ENCODE measurements at places on chromosomes 5 and 9.
A peak's percentile ranks its signal among the peaks of the same experiment; 100 is the strongest.

GRCh38 chr5:113376640-113377039 lies 58.1 kb downstream of the TSSK1B start:
- peak; percentile 14 for DNase-seq

DNA sequence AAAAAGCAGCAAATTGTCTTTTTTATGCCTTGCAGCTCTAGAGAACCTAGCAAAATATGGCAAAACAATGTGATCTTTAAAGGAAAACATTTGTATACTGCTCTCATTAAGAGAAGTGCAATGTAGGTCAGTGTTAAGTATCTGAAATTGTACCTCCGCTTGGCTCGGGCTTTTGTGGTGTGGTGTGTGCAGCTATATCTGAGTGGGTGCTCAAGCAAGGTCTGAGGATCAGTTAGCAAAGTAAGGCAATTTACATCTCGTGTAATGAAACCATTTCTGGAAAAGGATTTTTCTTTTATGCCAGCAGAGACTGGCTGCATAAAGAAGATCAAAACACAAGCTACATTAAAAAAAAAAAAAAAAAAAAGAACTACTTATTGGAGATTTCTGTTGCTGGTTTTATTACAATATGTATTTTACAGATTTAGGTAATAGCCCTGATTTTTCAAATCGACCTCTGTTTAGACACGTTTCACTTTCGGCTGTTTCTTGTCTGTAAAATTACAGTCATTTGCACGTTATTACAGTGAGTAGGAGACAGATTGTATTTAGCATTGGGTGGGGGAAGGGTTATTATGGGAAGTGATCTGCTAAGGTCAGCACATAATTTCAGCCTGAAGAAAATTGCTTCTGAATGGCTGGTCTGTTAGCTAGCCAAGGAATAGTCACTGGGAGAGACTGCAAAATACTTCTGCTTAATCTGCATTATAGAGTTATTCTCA lies 7.9 kb upstream of the ZNF608 start:
- DNase-seq = no peak

- no peak for DNase-seq
Measured at GRCh38 chr5:14299666-14300065, 156.5 kb downstream of the TRIO start.

DNA sequence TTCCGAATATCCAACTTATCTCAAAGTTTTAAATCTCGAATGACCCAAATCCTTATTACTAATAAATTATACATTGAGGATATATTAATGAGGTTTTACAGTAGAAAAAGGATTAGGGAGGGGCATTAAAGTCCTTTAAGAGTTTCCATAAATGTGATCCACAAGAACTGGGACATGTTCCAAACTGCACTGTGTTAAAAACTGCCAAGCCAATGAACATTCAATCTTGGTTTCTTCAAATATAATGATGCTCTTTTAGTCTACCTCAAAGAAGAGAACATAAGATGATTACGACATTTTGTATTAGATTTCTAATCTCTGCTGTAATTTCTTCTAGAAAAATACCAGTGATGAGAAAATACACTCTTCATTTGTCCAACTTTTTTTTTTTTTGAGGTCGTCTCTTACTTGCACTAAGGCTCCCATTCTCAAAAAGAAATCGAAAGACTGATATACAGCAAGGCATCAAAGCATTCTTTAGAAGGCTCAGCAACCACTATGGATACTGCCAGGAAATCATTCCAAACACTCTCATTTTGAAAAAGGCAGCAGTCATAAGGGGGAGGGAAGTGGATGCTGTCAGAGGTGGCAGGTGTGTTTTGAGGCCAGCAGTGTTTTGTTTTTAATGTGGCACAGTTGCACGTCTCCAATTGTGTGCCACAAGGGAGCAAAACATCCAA lies 1.7 kb downstream of the PTAR1 start:
- no peak for DNase-seq

GRCh38 chr9:110655754-110656641 lies 12.6 kb upstream of the MUSK start:
- DNase-seq = peak; percentile 20

DNA sequence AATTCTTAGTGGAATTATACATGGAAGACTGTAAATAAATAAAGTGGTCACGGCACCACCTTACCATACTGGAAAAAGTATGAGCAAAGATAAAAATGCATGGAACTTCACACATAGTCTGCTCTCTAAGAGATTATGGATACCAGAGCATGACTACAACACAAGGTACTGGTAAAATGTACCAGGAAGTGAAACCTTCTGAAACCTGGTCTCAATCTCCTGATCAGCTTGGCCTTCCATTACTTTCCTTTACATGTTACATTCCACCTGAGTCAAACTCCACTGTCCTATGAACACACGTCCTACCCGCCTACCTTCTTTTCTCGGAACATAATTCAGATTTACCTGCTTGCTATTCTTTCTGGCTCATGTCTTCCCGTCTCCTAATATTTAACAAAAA lies 15.9 kb downstream of the PTAR1 start:
- DNase-seq = no peak

- DNase-seq = no peak
Measured at GRCh38 chr9:94700445-94700844, 26.1 kb upstream of the AOPEP start.

GRCh38 chr5:175614861-175615260 lies 43.0 kb upstream of the HRH2 start:
- no peak for DNase-seq

GRCh38 chr9:79583952-79584654 lies 12.3 kb downstream of the TLE4 start:
- DNase-seq = no peak

DNA sequence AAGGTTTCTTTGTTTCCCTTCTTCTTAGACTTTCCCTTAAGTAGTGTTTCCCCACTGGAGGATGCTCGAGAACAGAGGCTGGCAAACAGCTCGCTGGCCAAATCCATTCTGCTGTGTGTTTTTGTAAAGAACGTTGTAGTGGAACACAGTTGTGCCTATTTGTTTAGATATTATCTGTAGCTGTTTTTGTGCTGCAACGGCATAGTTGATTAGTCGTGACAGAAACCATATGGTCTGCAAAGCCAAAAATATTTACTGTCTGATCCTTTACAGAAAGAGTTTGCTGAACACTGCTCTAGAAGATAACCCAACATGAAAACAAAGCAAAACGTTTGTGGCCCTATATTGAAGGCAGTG lies 47.0 kb upstream of the EGFLAM start:
- no peak for DNase-seq

DNA sequence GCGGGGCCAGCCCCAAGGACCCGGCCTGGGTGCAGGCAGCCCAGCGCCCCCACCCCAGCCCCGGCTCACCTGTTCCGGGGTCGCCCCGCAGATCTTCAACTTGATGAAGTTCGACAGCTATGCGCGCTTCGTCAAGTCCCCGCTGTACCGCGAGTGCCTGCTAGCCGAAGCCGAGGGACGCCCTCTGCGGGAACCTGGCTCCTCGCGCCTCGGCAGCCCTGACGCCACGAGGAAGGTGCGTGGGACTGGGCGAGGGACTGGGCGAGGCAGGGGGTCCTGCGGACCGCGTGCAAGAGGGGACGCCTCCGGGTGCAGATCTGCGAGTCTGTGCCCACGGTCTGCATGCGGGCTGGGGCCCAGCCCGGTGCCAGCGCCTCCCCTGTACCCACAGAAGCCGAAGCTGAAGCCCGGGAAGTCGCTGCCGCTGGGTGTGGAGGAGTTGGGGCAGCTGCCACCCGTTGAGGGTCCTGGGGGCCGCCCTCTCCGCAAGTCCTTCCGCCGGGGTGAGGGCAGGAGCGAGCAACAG lies 9.7 kb downstream of the RGS14 start:
- DNase-seq = no peak

DNA sequence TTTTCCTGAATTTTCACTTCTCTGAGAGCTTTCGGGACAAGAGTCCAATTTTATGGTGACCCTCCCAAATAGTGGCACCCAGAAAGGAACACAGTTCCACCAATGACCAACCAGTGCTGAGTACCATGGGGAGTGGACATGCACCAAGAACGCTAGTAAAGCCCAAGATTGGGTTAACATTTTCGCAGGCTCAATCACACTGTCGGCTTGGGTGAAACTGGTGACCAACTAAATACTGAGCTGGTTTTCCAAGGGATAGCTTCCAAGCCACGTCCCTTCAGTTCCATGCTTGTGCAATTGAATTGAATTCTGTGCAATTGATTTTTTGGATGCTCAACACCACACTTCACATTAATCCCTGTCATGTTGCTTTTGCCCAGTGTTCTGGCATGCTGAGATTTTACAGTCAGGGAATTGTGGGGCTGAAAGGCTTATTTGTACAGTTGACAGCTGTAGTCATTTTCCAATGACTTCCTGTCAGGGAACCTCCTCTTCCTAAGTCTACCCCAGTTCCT lies 37.6 kb upstream of the TRMT10B start:
- no peak for DNase-seq

DNA sequence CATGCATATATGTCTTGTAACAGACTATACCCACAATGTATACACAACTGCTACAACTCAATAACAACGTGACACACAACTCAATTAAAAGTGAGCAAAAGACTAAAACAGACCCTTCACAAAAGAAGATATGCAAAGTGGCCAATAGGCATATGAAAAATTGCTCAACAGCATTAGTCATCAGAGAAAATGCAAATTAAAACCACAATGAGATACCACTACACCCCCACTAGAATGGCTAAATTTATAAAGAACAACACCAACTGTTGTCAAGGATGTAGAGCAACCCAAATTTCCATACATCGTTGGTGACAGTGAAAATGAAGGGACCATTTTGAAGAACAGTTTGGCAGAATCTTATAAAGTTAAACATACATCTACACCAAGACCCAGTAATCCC lies 38.9 kb downstream of the GABRB2 start:
- DNase-seq = no peak

GRCh38 chr9:105069696-105070095 lies 141.7 kb upstream of the ABCA1 start:
- DNase-seq = no peak

DNA sequence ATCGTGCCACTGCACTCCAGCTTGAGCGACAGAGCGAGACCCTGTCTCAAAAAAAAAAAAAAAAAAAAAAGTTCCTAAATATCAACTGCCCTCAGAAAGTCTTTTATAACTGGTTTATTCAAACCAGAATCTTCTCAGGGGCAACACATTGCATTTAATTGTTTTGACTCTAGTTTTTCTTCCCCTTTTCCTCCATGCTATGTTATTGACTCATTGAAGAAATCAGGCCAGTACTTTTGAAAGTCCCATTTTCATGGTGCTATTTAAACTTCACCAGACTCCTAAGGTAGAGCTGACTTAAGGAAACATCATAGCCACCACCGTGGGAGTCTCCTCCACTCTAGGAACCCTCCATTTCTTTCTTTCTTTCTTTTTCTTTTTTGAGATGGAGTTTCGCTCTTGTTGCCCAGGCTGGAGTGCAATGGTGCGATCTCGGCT lies 83.1 kb upstream of the IL6ST start:
- no peak for DNase-seq

DNA sequence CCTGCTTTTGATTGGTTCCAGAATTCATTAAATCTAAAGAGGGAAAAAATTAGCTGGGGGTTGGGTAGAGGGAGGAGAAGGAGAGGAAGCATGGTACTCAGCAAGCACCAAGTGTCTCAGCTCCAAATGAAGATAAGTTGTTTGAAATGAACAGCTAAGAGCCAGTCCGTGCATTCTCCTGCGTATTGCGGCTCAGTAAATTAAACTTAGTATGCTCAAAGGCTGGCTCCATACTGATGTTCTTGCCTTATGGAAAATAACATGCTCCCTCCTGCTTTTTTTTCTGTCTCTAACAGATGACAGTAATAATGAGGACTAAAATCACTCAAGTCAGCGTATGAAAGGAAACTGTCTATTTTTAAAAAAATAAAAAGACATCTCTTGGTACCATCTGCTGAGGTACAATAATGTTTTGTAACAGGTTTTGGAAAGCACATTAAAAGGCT lies 161.0 kb downstream of the SPATA31D1 start:
- no peak for DNase-seq

DNA sequence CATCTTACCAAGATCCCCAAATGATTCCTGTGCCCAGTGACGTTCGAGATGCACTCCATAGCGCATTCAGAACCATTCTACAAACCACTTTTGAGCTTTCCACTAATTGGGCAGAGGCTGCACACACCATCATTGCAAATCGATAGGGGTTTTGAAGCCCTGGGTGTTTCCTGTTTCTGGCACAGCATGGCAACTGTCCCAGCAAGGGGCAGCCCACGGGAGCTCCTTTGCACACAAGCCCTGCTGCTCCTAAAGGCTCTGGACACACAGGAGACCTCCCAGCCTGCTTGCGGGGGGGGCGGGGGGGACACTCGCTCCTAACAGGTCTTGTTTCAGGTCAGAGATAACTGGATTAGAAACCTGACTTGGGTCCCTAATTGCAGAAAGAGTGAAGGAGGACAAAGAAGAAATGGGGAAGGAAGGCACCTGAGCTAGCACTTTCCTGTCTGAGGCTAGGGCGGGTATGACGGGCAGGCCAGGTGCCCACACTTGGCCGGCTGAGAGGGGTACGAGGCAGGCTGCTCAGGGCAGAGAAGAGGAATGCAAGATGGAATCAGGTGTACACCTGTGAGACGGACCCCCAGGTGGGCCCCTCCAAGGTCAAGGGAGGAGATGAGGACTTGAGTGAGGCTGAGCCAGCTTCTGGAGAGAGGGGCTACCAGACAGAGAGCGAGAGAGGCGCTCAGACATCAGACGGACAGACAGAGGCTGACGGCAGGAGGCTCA lies 820 bp downstream of the FBP1 start:
- DNase-seq = no peak

- no peak for DNase-seq
Measured at GRCh38 chr9:20505574-20505973, 116.7 kb downstream of the MLLT3 start.

- no peak for DNase-seq
Measured at GRCh38 chr5:38878391-38879077, 32.7 kb downstream of the OSMR start.

- no peak for DNase-seq
Measured at GRCh38 chr5:180591311-180591887, at the start of gene SCGB3A1. Gene SCGB3A1, minus strand, starts transcription at chr5:180591499. Its CDS starts 37 bp downstream, at chr5:180591462.

DNA sequence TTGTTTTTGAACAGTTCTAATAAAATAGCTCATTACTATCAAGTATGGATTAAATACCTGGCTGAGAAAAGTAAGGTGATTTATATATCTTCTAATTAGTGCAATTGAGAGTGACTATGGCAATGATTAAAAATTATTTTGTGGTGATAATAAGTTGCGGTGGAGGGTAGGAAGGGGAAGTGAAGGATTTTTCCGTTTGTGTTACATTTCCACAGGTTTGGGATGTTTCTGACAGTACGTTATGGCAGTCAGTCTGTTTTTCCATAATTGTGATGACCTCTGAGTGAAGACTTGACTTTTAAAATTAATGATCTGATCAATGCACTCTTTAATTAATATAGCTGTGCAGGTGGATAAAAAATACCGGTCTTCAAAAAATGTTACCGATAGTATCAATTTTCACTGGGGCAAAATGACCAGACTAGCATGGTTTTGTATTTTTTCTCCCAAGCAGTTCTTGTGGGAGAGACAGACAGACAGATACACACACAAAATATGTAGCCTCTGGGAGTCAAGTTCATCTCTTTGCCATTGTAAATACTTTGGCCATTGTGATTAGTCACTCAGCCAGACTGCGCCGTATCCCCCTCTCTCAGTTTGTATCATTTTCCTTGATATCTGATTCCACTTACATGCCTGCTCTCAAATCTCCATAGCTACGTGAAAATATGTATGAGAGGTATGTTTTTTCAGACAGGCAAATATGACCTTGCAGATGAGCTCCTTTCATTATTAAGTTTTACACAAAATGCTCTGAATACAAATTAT lies 60.2 kb downstream of the ARHGAP26 start:
- DNase-seq = no peak
